ENCODE measurements at places on chromosomes 16 and 17.

DNA sequence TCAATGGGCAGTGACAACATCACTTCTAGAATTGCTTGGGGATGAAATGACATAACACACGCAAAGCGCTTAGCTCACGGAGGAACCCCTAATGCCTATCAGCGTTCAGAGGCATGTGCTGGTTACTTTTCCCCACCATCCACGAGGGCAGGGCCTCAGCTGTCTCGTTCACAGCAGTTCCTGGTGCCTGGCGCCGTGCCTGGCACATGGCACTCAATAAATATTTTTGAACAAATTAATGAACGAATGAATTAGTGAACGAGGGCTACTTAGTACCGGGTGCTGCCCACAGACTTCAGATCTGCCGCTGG lies 14.1 kb upstream of the CIBAR2 start:
- DNase-seq = no peak

DNA sequence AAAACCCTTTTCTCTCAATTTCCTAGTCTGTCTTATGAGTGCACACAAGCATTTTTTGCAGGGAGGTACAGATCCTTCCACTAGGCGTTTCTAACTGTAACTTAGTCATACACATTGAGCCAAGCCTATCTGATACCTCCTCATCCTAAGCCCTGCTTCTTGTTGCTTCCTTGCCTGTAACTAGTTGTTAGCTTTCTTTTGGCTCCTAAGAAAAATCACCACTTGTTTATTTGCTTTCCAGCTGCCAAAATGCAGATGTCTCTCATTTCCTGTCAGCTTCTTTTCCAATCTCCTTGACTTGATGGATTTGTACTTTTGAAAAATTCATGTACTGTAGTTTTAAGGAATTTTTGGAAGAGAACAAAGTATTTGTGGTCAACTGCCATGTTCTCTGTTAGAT lies 73.7 kb downstream of the TNRC6C start:
- DNase-seq = no peak

DNA sequence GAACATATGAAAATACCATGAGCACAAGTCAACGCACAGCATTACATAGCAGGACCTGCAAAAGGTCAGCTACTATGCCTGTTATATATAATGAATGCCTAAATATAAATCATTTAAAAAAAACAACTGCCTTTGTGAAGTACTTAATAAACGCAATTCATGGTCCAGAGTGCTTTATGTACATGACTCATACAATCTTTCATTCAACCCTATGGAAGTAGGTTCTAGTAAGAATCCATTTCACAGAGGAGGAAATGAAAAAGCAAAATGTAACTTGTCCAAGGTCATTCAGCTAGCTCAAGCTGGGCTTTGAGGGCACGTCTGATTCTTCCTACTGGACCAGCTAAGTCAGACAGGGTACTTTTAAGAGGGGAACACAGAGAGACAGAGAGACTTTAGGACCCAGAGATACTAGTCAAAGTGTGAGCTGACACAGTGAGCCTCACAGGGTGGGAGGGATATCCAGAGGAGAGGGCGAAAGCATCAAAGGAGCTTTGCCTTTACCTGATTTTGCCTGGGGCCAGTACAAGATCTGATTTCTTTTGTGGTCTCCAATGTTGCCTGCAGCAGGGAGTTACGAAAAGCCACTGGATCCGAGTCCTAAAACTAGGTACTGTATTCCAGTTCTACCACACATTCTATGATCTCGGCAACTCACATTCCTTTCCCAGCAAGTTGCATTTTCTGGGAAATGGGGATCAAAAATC lies 83.4 kb upstream of the ZFHX3 start:
- no peak for DNase-seq

- no peak for DNase-seq
Measured at GRCh38 chr17:72498364-72499210, 377.8 kb downstream of the SOX9 start.

DNA sequence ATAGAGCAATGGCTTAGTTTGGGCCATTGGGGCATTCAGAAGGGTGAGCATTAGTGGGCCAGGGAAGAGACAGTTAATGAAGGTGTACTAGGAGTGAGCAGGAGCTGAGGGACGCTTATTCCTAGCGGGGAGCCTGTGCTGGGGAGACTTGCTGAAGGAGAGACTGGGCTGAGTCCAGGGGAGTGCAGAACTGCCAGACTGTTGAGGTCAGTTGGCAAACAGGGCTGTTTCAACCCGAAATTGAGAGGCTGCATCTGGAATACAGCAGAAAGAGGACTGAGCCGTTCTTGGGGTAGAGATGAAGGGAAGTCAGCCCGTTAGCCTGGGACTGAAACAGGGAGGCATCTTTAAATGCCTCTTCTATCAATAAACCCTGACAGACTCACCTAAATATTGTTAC lies 33.2 kb downstream of the MAP2K6 start:
- DNase-seq = no peak

DNA sequence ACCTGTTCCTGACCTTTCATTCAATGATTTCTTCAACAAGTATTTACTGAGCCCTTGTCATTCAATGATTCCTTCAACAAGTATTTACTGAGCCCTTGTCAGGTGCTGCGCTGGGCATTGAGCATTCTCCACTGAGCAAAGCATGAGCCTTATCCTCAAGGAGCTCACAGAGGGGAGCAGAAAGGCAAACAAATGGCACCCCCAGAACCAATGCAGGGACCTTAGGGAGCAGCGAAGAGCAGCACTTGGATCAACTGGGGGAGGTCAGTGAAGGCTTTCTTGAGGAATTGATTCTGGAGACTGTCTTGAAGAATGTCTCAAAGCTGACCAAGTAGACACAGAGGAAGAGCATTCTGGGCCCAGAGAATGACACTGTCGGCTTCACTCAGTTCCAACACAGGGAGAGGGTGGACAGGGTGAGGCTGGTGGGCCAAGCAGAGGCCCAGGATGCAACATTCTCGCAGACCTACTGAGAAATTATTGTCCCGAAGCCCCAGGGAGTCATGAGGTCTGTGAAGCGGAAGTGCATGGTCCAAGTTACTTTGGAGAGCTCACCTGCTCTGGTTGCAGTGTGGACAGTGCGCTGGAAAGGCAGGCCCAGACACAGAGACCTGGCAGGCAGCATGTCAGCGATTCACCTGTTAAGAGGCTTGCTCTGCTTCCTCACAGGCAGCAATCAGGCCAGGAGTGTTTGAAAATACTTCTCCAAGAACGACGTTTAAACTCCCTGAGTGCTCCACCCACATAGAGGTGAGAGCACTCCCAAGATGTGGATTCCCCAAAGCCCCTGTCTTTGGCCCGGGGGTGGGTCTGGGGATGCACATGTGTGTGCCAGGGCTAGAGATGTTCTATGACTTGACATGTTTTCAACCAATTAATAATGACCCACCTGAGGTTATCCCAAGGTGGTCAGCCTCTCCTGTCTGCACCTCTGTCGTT lies 3.2 kb upstream of the MPO start:
- no peak for DNase-seq

- DNase-seq = no peak
Measured at GRCh38 chr17:74543406-74543805, 2.5 kb downstream of the CD300C start.

DNA sequence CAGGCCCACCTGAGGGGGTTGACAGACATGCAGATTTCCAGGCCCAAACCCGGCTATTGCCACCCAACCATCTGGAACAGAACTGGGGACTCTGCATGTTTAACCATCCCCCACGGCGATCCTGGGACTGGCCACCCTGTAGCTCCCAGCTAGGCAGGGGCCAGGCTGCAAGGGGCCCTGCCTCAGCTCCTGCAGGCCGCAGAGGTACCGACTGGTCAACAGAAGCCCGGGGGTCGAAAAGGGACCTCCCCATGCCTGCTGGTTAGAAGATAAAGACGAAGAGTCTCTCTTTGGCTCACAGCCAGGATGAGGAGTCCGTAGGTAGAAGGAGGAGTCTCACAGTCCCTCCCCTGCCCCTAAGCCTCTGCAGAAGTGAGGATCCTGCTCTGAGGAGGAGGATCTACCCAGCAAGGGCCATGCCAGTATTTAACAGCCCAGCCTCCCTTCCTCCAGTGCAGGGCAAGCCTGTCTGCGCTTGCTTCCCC lies 223.4 kb upstream of the TNRC6C start:
- no peak for DNase-seq

GRCh38 chr17:47987240-47987835 lies 16.4 kb downstream of the CDK5RAP3 start:
- no peak for DNase-seq

DNA sequence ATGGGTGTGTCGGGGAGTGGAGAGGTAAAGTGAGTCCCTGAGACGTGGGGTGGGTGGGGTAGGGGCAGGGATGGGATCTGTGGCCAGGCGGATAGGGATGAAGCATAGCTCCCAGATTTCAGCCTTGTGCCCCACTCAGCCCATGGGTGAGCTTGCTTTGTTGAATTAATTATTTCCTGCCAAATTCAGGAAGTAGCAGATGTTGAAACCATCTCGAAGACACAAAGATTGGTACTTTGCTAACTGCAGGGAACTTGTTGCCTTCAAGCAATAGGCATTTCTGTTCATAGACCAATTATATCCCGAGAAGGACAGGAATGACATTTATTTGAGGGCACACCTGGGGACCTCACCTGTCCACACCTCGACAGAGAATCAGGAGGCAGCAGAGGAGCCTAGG lies 11.0 kb upstream of the C16orf74 start:
- DNase-seq = no peak

DNA sequence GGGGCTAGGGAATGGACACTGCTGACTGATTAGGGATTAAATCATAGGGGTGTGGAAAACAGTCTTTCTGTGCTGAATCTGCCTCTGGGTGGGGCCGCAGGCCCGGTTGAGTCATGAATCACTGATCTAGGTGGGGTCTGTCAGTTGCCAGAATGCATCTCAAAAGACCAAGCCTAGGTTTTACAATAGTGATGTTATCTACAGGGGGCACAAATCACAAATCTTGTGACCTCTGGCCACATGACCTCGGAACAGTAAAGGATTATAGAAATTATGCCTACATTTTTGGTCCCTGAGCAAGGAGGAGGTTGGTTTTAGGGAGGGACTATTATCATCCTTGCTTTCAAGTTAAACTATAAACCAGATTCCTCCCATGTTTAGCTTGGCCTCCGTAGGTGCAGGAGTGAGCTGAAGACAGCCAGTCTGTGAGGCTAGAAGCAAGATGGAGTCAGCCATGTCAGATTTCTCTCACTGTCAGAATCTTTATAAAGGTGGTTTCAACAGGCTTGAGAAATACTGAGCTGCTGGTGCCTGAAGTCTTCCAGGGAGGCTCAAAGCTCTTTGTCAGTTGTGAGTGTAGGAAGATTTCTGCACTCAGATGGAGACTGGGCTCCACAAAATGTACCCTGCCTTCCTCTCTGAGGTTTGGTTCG lies 12.9 kb downstream of the GNGT2 start:
- DNase-seq = no peak

DNA sequence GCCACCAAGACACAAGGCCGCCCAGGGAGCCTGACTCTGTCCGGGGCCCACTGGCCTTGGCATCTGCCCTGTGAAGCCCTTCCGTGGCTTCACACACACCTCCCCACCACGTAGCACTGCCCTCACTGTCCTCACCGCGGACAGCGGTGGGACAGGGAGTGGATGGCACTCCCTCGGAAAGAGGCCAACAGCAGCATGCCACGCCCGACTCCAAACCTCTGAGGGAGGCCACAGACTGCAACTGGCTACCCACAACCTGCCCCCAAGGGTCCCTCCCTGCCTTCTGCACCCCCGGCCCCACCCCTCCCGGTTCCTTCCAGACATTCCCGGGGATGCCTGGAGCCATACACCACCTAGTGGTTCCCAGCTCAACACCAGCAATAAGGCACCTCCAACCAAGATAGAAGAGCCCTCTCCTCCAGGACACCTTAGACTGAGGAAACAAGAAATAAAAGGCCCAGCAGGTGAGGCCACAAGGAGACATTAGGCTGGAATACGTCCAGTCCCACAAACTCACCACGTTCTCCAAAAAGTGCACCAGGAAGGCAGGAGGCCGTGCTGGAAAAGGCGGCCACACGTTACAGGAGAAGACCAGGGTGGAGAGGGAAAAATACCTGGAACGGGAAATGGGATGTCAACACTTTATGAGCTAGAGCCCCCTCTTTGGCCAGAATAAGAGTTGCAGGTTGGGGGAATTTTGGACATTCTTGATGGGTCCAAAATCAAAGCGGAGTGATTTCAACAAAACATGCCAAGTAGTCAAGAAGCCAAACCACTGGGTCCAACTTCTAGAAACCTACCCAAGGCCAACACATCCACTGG lies 310.0 kb downstream of the SOX9 start:
- DNase-seq = no peak

DNA sequence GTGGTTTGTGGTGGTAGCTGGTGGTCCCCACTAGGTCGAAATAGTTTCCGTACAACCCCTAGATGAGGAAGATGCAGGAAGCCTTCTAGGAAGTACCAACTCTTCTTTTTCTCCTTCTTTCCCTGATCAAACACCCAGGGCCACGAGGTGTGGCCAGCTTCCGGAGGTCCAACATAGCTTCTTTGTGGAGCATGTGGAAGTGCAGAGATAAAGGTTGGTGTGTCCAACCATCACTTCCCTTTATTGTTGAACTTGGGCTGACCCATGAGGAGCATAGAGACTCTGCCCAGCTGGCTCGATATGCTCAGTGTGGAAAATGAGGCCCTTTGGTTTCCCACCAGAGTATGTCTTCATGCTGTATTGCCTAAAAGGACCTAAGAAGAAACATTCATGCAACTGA lies 6.3 kb upstream of the RGS9 start:
- DNase-seq = no peak

DNA sequence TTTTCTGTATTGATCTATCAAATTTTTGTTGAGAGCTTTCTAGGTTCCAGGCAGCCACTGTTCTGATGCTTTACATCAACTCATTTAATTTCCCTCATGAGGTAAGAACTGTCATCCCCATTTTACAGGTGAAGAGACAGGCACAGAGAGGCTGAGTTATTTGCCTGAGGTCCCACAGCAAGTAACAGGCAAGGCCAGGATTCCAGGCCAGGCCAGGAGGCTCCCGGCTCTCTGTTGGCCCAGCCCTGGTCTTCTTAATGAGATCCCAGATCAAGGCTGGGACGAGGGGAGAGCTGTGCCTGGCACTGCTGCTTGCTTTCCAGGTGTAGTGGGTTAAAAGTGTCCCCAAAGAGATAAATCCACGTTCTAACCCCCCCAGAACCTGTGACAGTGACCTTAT lies 22.4 kb upstream of the RMI2 start:
- DNase-seq = no peak

DNA sequence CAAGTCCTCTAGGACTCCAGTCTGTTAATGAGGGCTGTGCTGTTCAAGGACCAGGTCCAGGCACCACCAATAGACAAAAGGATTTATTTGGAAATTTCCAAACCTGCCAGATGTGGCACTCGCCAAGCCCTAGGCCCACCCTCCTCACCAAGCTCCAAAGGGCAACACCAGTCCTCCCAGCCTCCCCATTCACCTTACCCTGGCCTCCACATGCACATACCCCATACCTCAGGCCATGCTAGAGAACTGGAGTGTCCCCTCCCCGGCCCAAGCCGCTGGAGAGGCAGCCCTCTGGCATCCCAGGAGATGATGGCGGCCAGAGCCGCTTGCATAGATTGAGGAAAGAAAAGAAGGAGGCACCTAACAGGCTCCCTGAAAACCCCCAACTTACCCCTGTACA lies 4.6 kb upstream of the FTSJ3 start:
- no peak for DNase-seq

- DNase-seq = no peak
Measured at GRCh38 chr17:27824176-27824715, 23.9 kb upstream of the NOS2 start.
